NCI-H446 treated with DMSO at 0.1 percent for 48 hours (cell line): ENCODE measurements at places on chromosomes 3 and 15.
A peak's percentile ranks its signal among the peaks of the same experiment; 100 is the strongest.

GRCh38 chr3:45311953-45312801 lies 76.2 kb upstream of the LARS2 start:
- no peak for DNase-seq

DNA sequence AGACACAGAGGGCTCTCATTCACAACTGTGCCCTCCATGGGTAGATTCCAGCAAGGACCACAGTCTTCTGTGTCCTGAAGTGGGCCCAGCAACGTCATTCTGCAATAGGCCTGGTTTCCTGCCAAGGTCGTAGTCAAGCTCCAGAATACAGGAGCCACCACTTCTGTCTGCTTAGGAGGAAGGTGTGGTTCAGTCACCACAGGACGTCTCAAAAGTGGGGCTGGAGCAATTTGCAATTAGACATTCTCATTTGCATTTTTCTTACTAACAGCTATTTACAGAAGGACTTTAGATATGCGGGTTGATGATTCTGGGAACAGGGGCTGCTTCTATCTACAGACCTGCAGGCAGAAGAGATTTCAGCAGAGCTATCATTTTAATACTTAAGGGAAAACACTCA lies 58.7 kb upstream of the MYRIP start:
- no peak for DNase-seq

GRCh38 chr3:142650001-142650693 lies 54.0 kb downstream of the PLS1 start:
- DNase-seq: peak; percentile 25

DNA sequence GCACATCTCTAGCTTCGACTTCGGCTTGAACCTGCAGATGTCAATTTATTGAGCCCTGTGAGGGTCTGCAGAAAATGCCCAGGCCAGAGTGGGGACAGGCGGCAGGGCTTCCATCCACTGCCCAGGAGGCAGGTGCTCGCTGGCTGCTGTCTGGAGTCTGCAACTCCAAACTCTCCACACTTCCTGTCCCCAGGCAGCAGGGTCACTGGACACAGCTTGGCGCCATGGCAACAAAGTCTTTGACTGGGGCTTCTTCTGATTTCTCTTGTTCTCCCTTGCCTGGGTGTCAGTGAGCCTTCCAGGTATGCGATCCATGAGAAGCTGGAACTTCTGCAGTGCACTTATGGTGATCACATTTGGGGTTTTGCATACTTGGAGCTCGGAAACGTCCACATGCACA lies 33.5 kb downstream of the SV2B start:
- DNase-seq: no peak

DNA sequence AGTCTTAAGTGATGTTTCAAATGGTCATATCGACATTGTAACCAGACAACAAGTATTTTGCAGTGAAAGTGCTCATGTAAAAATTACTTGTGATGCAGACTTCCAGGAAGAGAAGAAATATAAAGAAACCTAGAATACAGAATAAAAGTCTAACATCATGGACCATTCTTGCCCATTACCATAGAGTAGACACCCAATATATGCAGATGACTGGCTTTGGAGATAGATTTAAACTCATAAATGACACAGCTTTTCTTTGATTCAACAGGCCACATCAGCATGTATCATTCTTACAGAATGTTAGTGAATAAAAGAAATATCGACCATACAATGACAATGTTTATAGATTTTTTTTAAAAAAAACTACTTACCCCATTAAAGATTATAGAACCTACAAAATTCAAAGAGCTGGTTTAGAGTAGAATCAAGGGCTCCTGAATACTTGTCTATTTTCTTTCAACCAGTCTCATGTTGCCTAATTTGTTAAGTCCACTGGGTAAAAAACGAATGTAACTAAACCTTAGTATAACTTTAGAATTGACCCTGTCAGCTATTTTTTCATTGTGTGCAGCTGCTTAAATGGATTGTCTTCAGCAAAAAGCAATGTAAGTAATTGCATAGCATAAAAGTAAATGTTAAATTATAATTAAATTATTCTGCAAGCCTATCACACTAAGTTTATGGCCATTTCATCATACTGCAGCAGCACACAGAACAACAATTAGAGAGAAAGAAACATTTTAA lies 268.7 kb upstream of the AGTR1 start:
- no peak for DNase-seq

DNA sequence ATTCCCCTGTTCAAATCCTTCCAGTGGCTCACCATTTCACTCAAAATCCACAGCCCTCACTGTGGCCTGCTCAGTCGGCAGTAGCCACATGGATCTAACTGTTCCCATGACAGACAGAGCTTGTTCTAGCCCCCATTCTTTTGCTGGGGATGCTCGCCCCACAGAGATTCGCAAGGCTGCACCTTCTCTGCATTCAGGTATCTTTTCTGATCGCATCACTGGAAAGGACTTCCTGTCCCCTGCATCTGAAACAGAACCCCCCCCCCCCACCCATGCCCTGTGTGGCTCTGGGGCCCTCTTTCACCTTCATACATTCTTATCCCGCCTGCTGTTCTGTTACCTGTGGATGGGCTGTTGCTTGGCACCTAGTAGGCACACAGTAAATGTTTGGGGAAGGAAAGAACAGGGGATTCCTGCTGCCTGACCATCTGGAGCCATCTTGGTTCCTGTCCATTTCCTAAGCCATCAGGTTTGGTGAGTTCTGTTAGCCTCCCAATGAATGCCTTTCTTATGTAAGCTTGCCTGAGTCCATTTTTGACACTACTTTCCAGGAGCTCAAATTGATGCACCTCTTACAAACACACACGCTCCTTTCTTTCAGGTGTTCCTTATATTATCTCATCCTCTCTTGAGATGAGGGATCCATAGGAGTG lies 42.9 kb upstream of the PGPEP1L start:
- DNase-seq: no peak

DNA sequence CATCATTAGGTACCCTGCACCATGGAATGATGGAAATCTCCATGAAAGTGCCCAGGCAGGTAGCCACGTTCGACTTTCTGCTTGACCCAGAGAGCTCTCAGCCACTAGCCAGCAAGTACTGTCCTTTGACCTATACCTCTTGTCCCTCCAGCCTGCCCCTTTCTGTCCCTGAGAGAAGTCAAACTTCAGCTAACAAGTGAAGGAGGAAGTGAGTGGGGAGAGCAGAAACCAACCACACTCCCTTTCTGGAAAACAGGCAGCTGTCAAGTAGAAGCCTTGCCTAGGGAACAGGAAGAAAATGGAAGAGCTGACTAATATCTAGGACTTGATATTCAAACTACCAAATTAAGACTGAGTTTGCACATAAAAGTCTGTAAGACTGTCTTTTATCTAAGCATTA lies 30.3 kb upstream of the FSTL1 start:
- no peak for DNase-seq

DNA sequence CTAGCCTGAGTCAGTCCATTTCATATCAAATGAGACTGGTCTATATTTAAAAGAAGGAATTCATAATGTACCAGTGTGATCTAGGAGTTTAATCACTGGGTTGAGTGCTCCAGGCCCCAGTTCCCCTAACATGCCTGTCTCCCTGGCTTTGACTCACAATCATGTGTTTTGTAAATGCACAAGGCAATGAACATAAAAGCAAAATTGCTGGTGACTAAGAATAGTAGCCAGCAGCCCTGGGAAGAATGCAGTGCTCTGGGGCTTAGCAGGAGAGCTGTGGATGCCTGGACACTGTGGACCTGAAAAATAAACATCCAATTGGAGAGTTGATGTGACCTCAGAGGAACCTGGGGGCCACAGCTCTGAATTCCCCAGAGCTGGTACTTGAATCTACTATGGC lies 50.3 kb downstream of the SYNPR start:
- no peak for DNase-seq

DNA sequence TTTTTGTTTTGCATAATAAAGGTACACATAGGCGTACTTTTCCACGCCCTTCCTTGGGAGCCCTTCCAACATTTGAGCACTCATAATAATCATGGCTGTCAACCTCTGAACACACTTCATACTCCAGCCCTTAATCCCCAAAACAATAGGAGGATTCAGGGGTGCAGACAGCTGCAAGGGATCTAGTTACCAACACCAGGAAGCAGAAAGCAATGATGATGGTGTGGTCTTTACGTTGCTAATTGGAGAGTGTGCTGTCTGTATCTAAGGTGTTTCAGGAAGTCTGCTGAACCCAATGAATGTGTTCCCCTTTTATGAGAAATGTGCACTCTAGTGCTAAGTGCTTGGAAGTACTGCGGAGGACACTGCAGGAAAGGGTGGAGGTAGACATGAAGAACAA lies 60.3 kb upstream of the PDZRN3 start:
- DNase-seq: no peak

DNA sequence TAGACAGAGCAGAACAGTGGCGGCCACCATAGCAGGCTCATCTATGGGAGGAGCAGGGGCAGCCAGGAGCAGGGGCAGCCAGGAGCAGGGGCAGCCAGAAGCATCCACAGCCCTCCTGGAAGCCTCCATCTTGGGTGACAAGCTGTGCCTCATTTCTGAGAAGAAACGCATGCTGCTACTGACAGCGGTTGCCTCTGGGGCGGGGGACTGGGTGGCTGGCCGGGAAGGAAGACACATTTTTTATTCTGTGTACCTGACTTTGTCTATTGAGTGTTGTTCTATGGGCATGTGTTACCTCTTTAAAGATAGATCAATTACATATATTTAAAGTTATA lies 71.5 kb upstream of the KLF13 start:
- no peak for DNase-seq

DNA sequence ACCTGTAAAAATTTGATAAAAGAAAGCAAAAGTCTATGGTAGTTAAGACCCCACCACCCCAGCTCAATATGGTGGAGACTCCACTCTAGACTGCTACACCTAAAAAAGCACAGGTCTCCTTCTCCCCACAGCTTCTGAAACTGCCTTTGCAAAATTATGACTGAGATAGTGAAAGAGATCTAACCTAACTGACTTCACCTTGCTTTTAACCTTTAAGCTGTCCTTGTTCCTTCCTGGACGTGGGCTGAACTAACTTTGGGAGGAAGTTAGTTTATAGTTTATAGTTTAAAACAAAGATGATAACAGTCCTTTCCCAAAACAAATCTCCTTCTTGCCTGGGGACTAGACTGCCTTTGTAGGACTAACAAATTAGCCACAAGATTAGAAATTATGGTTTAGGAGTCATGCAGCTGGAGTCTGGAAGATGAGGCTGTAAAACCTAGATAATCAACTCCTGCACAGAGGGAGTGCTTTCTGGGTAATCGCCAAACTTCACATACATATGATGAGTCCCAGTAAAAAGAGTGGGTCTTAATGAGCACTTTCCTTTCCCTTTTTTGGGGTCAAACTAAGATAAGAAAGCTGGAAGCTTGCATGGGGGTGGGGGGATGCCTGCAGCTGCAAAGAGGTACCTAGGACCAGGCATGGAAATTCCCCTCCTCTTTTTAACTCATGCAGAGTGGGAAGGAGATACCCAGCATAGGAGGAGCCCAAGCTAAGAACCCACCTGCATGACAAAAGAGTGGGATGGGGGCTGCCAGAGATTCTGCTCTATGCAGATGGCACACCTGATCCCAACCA lies 17.5 kb downstream of the CCR8 start:
- DNase-seq: no peak

DNA sequence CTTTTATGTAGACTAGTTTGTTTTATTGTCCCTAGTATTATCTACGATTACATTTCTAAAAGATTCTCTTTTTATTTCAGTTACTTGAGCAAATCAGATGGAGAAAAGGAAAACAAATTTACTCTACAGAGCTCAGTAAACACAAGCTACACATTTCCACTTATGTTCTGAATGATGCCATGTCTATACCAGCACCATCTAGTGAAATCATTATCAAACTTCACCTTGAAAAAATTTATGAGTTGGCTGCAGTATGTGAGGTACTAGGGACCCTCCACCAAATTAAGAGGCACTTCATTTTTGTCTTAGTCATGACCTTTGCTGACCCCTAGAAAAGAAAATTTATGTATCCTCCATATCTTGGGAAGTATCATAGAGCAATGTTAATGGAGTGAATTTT lies 827.4 kb downstream of the SI start:
- peak; percentile 26 for DNase-seq

DNA sequence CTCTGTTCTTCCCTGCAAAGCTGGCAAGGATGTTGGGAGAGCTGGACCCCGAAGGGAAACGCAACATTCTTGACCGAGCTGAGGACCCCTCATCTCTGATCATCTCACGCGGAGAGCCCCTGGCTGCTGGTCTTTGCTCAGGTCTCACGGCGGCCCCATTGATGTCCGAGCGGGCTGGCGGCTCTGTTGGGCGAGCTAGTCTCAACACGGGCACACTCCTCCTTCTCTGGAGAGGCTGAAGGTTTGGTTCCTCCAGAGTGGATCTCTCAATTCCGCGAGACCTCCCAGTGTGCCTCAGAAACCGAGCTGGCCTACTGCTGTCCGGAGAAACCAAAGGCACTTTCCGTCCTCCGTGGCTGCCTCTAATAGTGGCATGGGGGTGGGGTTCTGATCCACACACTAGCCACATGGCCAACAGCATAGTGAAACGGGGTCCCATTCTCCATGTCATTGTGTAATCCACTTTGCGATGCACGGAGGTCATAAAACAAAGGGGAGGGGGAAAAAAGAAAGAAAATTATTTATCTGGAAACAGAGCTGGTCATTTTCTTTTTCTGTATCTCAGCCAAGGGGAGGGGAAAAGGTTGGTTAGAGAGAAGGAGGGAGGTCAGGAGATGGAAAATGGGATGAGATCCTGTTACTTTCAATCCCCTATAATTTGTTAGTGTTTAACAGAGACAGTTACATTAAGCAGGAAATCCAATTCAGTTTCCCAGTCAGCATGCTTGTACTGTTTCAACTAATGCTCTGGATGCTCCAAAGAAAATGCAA lies 1.3 kb downstream of the CCDC80 start:
- DNase-seq: no peak

GRCh38 chr3:100044369-100044768 lies 69.9 kb downstream of the FILIP1L start:
- no peak for DNase-seq

DNA sequence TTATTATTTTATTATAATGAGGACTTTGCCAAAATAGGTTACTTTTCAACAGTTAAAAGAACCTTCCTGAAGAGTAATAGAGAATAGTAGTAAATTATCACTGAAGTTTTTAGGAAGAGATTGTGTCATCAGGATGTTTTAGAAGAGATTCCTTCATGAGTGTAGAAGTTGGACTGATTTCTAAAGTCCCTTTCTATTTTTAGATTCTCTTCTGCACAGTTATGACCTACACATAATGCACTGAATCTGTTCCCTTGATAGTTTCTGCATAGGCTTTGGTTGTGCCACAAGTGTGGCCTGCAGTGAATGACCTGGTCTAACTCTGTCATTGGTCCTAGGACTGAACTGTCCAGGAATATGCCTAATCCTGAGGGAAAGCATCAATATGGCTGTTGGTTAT lies 23.9 kb downstream of the SLC35A5 start:
- DNase-seq: no peak

- DNase-seq: no peak
These were observed 213.1 kb upstream of the LRIG1 start for GRCh38 chr3:66713921-66714320.

- no peak for DNase-seq
These were observed 49.2 kb downstream of the PHC3 start for GRCh38 chr3:170132335-170132734.

DNA sequence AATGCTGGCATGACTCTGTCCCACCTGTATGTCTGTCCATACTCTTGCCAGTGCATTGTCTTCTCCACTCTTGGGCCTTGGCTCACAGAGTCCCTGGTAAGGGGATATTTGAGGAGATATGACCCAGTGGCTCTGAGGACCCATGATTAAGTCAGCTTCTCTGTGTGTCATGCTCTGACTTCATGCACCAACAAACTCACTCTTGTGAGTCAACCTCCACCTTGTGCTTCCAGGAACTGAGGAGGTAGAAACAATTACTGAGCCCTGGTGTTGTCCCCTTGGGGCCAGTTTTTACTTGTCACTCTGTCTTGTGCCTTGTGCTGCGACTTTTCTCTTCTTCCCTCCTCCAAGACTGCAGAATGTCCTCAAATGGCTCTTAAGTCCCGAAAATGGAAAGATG lies 127.1 kb downstream of the ABHD5 start:
- no peak for DNase-seq
